Daoy (cell line): ENCODE measurements at places on chromosomes 2 and 18. TPM values are rescaled to one million over a fixed set of nuclear protein-coding genes. Genes with fewer than 3 reads are reported as not detected.

ORC4 gene
- 44.6 and 104 TPM in 2 replicates for total RNA-seq

TPO gene
- total RNA-seq: not detected in 2 replicates

SLC23A3 gene
- 0.63 and 0.86 TPM in 2 replicates for total RNA-seq

GRCh38 chr2:127104881-127105655 is 1.9 kb downstream of the BIN1 start:
- peak; percentile 26 for DNase-seq

REG3G gene
- total RNA-seq: not detected in 2 replicates

MRPL44 gene
- 46.7 and 47.3 TPM in 2 replicates for total RNA-seq

- DNase-seq: no peak
Observed at GRCh38 chr2:85578243-85579180, 1.1 kb downstream of the VAMP8 start.

EIF5B gene
- total RNA-seq: 16.6 and 18.9 TPM in 2 replicates

MCEE gene
- 3.7 and 12.4 TPM in 2 replicates for total RNA-seq

DNA sequence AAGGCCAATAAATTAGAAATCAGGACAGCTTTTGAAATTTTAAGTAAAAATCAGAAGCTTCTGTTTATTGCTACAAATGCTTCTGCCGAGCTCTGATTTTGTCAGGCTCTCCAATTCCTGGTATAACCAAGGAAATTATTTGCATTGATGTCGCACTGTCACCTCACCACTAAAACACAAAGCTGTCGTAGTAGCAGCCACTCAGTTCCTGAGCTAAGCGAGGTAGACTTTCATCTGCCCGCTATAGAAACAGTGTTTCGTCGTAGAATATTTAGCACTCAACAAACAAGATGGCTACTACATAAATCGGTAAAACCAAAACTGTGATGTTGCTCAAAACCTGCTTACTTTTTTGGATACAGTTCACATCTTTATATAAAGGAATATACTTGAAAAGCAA is 141.3 kb upstream of the FOSL2 start:
- no peak for DNase-seq

PRKD3 gene
- 70.6 and 102 TPM in 2 replicates for total RNA-seq

DNA sequence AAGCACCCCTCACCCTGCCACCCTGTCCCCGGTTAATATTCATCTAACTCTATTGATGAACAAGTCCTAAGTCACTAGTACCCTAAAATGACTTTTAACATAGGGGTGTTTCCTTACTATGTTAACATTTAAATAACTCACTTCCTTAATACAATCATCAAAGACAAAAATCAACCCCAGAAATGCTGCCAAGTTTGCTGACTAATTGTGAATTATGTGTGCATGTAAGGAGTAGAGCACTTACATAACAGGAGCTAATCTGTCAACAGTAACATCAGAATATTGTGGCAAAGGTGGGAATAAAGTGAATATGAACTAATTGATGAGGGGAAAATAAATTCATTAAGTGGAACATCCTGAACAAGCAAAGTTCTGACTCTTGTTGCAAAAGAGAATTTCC is 81.4 kb upstream of the ERBB4 start:
- DNase-seq: no peak

SLC9A2 gene
- 0.92 and 1.5 TPM in 2 replicates for total RNA-seq

GRCh38 chr2:237734905-237735623 is 63.5 kb upstream of the RBM44 start:
- no peak for DNase-seq

RBBP8 gene
- total RNA-seq: 58.1 and 76.6 TPM in 2 replicates

DNA sequence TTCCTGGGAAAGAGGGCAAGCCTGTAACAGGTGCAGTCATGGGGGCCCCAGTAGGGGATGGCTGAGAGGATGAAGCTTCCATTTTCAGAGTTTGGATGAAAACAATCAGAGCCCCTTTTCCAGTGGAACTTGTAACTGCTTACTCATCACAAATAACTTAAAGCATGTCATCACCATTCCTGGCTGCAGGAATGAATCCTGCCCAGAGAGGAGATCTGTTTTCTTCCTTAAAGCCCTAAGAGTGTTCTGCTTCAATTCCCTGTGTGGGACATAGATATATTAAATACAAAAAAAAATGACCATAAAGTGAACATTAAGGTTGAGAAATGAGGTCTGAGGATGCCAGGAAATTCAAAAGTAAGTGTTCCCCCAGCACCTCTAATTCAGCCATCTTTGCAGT is 183.4 kb upstream of the MEIS1 start:
- DNase-seq: no peak

DNA sequence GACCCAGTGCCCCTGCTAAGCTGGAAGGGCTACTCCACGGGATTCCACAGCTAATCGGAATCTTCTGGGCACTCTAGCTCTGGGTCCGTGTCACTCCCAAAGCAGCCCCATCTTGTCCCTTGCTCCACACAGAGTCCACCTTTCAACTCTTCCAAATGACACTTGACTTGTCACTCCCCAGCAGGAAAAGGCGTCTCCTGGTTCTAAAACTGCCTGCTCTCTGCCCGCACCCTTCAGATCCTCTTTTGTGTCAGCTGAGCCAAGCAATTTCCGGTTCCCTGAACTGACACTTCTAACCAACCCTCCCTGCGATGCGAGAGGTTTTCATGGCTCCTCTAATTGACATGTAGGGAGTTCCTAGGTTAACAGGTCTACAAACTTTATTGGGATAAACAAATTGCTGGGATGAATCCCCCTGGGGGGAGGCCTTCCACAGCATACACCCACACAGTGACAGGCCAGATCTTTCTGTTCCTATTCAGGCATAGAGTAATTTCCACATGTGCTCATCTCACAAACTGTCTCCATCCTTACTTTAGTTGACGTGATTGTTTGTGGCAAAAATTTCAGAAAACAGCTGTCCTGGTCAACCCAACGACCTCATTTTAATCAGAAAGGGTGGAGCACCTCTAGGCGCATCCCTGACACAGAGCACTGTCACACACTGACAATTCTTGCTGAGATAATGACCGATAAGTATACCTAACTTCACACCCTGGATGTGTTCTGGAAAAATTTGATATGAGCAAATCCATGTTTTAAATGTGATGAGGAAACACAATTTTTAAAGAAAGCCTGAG is 104.9 kb downstream of the RBMS1 start:
- DNase-seq: no peak

GRCh38 chr2:112706170-112706664 is 14.6 kb upstream of the NT5DC4 start:
- peak; percentile 89 for DNase-seq

STARD7 gene
- total RNA-seq: 176 and 199 TPM in 2 replicates

REG3A gene
- total RNA-seq: not detected in 2 replicates

IFIH1 gene
- 10.6 and 12.1 TPM in 2 replicates for total RNA-seq

- DNase-seq: no peak
Observed at GRCh38 chr2:232815569-232815968, 39.2 kb upstream of the KCNJ13 start.

- DNase-seq: no peak
Observed at GRCh38 chr2:60490441-60490840, 63.0 kb downstream of the BCL11A start.

CACNB4 gene
- total RNA-seq: 0.12 and 0.17 TPM in 2 replicates

GRCh38 chr2:175282300-175282699 is 100.8 kb upstream of the ATP5MC3 start:
- peak; percentile 3 for DNase-seq

DNA sequence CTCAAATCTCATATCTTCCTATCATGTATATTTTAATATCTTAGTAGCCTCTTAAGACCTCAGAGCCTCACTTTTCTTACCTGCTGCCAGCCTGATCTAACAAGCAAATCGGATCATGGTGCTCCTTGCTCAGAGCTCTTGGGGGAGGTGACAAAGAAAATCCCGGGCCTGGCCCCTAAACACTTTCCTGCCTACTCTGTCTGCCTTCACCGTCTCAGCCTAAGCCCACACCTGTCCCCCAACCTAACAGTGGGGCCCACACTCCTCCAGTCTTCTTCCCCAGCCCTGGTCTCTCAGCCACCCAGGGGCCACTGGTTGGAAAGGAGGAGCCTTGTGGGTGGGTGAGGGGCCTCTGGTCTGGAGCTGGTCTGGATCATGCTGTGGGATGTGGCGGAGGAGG is 207.3 kb downstream of the HAUS1 start:
- DNase-seq: no peak

CFAP53 gene
- 0.06 and 4.3 TPM in 2 replicates for total RNA-seq

DSC2 gene
- total RNA-seq: 2.8 and 4.3 TPM in 2 replicates

DNA sequence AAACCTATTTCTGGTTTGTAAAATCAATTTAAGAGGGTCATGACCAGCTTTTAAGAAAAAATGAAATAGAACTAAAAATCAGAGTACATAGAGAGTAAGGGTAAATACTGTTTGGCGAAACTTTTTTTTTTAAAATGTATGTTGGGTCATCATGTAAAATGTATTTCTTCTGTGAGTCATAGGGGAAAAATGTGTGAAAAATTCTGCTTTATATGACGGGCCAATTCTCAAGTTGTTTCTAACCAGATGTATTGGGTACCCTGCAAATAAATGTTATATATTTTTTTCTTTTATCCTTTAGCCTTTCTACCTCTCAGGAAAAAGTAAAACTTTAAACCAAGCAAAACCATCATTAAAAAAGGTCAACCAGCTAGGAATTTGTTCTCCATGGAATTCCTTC is 13.9 kb downstream of the AFTPH start:
- no peak for DNase-seq

DNA sequence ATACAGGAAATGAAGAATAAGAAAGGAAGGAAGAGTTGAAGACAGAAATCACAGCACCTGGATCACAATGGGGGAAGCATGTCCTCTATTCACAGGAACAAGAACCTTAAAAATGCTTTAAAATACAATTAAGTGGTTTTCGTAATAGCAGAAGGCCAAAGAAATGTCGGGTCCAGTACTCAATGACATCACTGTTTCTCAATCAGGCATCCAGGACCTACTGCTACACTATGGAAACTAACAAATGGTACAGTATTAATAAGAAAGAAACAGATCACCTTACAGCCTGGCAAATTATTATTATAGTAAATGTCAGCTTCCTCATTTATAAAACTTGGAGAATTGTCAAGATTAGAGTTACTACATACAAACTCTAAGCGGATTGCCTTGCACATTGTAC is 15.8 kb downstream of the HNRNPLL start:
- DNase-seq: no peak

GRCh38 chr2:165185633-165186032 is 18.2 kb downstream of the SCN3A start:
- DNase-seq: no peak

GRCh38 chr2:27249159-27249890 is 13.5 kb downstream of the SLC30A3 start:
- DNase-seq: peak; percentile 46

L3MBTL4 gene
- total RNA-seq: 2.8 and 3.4 TPM in 2 replicates

KCNIP3 gene
- total RNA-seq: 2.6 and 5.5 TPM in 2 replicates

- no peak for DNase-seq
Observed at GRCh38 chr18:57666818-57667497, 45.3 kb upstream of the NARS1 start.
